Left ventricle myocardium superior (tissue), 1 donor: ENCODE measurements at places on chromosomes 4 and X. TPM values are rescaled to one million over a fixed set of nuclear protein-coding genes. Genes with fewer than 3 reads are reported as not detected.

NXF2B gene
- not detected for total RNA-seq

NIPAL1 gene
- total RNA-seq, result 0.07 TPM

STARD8 gene
- 10.5 TPM for total RNA-seq

ATP2B3 gene
- not detected for total RNA-seq

TREX2 gene
- total RNA-seq, result 0.25 TPM

KLF3 gene
- 17.7 TPM for total RNA-seq

TMPRSS11A gene
- total RNA-seq, result not detected

GRCh38 chrX:153974726-153975286, 2.3 kb downstream of the TMEM187 start:
- no peak for DNase-seq

DNA sequence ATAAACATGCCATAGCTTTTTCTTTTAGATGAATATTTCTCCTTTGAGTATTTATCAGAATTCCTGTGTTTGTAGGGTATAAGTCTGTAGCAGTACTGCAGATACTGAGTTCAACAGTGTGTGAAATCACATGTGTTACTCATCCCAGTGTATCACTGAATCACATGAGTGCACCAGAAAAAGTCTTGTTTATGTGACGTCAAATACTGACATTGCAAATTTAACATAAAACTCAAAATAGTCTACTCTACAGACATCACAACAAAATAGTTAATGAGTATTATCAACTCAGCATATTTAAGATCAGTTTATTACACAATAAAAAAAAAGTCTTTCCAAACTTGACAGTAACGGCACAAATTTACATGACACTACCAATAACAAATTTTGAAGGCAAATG, 221.3 kb downstream of the DCTD start:
- no peak for DNase-seq

DNA sequence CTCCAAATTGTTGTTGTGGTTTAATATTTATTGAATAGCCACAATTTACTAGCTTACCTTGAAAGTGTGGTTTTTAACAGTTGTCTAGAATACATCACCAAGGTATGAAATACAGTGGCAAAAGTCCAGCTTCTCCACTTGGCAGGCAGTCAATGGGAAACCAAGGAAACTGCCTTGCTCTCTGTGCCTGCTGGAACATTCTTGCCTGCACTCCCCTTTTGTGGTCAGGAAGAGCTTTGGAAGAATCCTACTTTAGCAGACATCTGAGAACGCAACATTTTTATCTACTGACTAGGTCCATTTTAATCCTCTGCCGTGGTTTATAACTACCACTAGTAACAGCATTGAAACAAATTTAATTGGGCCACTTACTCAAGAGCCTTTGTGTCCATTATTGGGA, 64.5 kb downstream of the TENM3 start:
- DNase-seq, result no peak

- no peak for DNase-seq
These were observed 21.8 kb upstream of the NAP1L5 start for GRCh38 chr4:88719381-88719780.

DNA sequence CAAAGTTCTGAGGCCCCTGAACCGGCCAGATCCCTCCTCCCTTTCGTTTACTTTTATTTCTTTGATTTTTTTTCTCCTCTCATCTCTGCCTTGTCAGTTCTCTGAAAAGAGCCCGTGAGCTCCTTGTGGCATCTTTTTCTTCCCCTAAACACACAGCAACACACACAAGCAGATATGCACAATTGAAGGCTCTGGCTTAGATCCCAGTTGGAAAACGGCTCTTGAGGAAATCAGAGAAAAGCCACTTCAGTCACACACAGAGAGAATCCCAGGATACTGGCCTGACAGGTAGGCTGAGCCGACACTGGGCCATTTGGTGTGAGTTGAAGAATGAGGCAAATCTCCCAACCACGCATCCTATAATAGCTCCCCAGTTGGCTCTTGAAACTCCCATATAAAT, 12.9 kb downstream of the DIPK2B start:
- DNase-seq, result no peak

DNA sequence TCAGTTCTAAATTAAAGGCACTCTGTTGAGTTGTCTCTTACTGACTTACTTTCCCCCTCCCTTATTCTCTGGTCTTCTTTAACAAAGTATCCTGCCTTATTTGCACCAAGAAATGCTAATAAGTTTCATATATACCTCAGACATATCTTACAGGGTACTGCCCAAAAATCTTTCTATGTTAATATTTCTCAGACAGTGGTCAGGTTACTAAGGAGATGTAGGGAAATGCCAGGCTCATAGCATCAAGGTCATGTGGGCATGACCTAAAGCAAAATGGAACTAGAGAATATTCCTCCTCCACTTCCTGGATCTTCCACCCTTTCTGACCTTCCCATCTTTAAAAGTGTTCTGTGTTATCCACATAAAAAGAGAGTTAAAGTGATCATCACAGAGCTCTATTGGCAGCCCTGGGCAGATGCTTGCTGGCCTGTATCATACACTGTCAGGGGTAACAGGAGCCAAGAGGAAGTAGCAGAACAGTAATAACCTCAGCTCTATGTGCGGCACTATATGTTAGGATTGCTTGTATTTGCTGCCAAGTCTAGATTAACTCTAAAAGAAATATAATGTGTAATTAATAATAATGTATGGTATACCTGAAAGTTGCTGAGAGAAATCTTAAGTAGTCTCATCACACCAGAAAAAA, 74.3 kb downstream of the IQCM start:
- no peak for DNase-seq

- DNase-seq, result no peak
These were observed 19.1 kb downstream of the SASH3 start for GRCh38 chrX:129798888-129799287.

DNA sequence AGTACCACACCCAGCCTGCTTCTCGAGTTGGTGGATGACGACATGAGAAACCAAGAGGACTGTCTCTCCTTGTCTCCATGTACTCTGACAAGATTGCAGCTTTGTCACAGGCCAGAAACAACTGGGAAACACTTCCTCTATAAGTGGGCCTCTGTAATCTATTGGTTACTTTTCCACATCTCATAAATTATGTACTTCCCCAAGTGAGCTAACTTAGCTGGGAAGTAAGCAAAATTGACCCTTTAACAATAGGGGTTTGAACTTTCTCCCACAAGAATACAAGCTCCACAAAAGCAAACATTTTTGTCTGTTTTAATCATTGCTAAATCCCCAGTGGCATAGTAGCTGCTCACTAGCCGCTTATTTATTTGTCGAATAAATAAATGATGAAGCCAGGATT, 14.1 kb upstream of the USO1 start:
- no peak for DNase-seq

GRCh38 chrX:153831429-153832150, 1.2 kb upstream of the PDZD4 start:
- no peak for DNase-seq

GRCh38 chr4:54945838-54946237, 179.6 kb downstream of the KDR start:
- DNase-seq, result no peak

DNA sequence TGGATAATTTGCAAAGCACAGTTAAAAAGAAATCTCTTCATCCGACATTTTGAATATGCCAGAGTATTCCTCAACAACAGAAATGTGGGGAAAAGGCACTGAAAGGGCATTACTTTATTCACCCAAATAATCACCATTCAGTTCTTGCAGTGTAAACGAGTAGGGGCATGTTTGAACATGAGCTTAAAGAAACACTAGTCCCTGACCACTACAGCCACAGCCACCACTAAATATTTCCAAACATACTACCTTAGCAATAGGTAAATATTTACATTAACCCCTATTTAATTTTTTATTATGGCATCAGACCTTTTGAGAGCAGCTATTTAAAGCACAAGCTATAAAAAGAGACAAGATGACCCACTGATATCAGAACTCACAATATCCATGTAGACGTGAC, 27.6 kb downstream of the MCF2 start:
- no peak for DNase-seq

DNA sequence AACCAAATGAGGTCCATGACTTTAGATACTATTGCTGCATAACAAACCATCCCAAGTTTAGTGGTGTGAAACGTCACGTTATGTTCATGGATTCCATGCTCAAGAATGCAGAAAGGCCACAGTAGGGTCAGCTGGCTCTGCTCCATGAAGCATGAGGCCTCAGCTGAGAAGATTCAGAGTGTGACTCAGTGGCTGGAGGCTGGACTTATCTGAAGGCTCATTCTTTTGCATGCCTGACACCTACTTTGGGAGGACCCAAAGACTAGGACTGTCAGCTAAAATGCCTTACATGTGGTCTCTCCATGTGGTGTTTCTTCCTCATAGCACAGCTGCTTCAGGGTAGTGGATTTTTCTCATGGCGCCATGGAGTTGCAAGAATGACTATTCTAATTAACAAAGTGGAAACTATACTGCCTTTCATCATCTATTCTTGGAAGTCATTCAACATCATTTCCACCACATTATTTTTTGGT, 11.5 kb upstream of the CCDC149 start:
- DNase-seq, result no peak

DNA sequence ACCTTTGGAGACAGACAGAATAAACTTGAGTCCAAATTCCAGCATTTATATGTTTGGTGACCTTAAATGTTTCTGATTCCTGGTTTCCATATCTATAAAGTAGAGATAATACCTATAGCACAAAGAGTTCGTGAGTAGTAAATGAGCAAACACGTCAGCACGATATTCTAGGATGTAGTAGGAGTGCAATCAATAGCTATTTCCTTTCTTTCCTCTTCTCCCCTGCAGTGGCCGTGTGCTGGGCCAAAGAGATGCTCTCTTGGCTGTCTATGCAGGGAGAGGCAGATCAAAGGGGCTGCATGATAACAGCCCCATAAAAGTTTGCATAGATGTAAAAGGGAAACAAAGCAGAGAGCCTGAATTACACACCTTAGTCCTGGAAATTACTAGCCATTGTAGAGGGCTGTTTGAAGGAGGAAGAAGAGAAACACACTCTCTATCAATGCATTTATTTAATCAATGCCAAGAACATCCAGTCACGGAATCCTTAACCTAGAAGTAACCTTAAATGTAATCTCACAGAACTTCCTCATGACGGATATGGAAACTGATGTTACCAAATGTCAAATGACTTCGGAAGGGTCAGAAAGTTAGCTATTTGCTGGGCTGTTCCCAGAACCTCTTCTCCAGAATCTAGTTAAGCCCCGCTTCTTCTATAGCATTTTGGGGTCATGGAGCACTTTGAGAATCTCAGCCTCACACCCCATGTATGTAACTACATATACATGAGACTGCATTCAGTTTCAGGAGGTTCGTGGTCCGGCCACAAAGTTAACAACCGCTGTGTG, 35.5 kb upstream of the PLAC8 start:
- no peak for DNase-seq

DNA sequence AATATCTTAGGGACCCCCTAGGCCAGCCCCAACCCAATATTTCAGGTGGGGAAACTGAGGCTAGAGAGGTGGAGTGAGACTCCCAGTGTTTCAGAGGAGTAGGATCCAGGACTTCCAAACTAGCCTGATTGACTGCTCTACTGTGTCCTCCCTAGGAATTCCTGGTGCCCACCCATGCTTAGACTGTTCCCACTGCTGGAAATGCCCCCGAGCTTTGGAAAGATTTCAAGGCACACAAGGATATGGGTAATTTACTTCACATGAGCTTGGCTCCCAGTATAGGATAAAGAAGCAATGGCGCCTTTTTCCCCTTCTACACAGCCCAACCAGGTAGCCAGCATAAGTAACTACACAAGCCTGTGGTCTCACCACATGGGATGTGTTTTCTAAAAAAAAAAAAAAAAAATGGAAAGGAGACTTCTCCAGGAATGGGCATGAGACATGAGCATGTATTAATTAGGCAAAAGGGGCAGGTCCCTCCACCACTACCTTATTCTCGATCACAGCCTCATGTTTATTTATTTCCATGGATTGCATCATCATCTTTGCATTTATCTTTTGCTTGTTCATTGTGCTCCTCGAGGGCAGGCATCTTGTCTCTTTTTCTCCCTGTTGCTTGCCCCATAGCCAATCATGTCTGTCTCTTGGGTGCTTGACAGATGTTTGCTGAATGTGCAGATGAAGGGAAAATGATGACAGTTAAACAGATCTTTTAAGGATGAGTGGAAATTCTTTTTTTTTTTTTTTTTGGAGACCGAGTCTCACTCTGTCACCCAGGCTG, 66.7 kb downstream of the DRD5 start:
- DNase-seq, result no peak

DNA sequence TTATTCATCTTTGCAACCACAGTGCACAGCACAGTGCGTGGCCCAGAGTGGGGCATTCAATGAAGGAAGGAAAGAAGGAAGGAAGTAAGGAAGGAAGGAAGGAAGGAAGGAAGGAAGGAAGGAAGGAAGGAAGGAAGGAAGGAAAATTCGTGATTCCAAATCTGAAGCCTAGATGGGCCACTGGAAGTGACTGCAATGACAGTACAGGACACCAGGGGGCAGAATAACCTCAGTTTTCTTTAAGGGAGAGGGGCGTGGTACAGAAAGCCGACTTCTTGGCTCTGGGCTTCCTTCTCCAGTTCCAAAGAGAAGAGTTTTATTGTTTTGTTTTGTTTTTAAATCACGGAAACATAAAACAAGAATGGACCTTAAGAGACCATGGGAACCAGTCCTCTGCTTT, 47.8 kb downstream of the APLN start:
- DNase-seq, result no peak

GRCh38 chrX:53244610-53245009, 19.6 kb upstream of the KDM5C start:
- DNase-seq, result no peak

DNA sequence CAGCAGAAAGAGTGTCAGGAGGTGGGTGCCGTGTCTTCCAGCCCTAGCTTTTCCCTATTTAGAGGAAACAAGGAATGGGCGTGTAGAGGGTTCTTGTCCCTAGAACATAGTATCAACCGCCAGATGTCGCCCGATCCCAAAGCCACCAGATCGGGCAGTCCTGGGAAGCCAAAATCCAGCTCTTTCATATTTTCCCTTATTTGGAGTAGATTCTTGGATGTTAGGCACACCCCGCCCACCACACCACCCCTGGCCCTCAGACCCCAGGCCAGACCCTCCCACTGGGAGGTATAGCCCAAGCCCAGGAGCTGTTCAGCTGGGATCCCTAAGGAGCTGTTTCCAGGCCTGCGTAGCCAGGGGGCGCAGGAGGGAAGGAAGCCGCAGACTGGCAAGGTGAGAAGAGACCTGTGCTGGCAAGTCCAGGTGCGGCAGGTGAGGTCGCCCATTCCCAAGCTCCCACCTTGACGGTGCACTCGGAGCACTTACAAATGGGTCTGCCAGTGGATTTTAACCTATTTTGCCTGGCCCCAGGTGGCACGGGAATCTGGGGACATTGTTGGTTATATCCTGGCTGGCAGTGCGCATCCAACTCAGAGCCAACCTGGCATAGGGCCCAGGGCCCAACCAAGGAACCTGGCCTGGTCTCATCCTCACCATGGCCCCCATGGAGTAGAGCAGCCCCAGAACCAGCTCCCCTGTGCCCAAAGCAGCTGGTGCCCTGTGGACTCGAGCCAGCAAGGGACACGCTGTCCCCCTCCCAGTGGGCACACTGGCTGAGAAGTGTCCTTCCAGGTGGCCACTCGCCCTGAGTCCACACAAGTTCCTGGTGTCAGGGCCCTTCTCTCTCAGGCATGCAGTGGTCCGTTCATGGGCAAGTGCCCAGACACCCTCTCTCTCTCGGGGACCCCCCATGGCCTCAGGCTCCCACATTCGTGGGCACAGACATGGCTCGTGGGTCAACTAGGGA, 811 bp downstream of the FLNA start:
- DNase-seq, result peak; percentile 62
